ENCODE measurements at places on chromosomes 2 and 18. TPM values are rescaled to one million over a fixed set of nuclear protein-coding genes. Genes with fewer than 3 reads are reported as not detected.
A peak's percentile ranks its signal among the peaks of the same experiment; 100 is the strongest.

The ANKRD62 gene
- not detected for polyA plus RNA-seq

DNA sequence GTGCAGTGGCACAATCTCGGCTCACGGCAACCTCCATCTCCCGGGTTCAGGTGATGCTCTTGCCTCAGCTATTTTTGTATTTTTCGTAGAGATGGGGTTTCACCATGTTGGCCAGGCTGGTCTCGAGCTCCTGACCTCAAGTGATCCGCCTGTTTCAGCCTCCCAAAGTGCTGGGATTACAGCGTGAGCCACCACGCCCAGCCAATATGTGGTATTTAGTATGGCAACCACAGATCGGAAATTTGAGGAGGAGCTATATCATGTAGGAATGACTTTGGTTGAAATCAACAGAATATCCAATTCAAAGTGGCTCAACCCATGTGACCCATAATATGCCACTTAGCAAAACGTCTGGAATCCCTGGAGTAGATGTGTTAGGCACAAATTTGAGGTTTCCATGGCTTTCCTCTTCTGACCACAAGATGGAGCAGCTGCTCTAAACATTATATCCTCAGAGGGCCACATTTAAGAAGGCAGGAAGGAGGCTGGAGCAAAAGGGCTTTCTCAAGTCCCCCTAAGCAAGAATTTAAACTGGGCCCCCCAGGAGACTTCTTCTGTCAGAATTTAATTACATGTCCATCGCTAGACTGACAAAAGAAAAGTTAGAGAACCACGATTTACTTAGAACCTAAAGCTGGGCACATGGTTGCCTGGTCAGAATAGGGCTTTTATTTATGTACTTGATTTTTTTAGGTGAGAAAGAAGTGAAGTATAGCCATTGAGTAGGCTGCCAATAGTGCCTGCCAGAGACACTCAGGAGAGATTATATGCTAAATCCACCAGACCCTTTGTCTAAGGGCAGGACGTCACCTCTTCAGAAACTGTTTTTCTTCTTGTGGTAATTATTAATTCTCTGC, 49.6 kb upstream of the ITSN2 start:
- peak; percentile 37 for DNase-seq
- no peak overlapping the region for H3K4me3 ChIP-seq

- H3K4me1 ChIP-seq: peaks cover 77% of the 10 kb centered on the region
- H3K27ac ChIP-seq: peak overlapping the region; percentile 99
- peak overlapping the region; percentile 55 for H3K4me3 ChIP-seq
Observed at GRCh38 chr2:10029875-10030223, 13.5 kb upstream of the KLF11 start.

GRCh38 chr2:174868878-174869277, 104.6 kb upstream of the CHRNA1 start:
- H3K27me3 ChIP-seq: no peaks in the 10 kb centered on the region
- no peak for DNase-seq
- no peaks in the 10 kb centered on the region for H3K4me1 ChIP-seq
- H3K36me3 ChIP-seq: no peaks in the 10 kb centered on the region
- H3K27ac ChIP-seq: no peak overlapping the region

DNA sequence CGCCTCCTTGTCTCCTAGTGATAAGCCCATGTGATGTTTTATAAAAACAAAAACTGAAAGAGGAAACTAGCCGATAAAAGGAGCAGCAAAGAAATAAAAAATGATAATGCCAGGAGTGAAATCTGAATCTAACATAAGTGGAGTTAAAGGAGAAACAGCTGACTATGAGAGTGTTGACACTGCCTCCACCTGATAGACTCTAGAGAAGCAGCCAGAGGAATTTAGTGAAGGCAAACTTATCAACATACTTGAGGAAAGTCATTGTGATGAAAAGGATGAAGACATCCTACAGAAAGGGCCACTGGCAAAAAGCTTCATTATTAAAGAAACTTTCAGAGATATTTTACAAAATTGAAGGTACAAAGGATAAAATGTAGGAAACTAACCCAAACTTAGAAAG, 1.9 kb downstream of the M1AP start:
- H3K4me1 ChIP-seq: peaks cover 3% of the 10 kb centered on the region
- no peak overlapping the region for H3K4me3 ChIP-seq
- H3K27ac ChIP-seq: no peak overlapping the region
- no peak for DNase-seq

DNA sequence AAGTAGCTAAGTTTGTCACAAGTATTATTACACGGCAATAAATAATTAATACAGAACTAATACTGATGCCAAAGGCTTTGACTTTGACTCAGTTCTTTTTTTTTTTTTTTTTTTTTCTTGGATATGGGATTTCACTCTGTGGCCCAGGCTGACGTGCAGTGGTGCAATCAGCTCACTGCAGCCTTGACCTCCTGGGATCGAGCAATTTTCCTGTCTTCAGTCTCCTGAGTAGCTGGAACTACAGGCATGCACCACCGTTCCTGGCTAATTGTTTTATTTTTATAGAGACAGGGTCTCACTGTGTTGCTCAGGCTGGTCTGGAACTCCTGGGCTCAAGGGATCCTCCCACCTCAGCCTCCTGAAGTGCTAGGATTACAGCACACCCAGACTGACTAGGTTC, 284.5 kb downstream of the SS18 start:
- H3K27me3 ChIP-seq: no peaks in the 10 kb centered on the region
- DNase-seq: no peak
- no peaks in the 10 kb centered on the region for H3K4me1 ChIP-seq
- no peak overlapping the region for H3K27ac ChIP-seq
- no peak overlapping the region for H3K4me3 ChIP-seq

DNA sequence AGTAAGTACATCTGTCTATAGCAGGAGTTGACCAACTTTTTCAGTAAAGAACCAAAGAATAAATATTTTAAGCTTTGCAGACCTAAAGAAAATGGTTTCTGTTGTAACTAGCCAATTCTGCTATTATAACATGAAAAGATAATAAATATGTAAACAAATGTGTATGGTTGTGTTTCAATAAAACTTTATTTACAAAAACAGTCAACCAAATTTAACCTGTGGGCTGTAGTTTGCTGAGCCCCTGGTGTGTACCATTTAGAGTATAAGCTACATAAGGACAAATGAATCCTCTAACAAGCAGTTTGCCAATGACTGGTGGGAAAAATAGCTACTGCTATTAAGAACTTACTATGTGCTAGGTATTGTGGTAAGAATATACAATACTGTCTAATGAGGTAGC, 79.4 kb downstream of the MAIP1 start:
- H3K4me3 ChIP-seq: no peak overlapping the region
- no peaks in the 10 kb centered on the region for H3K4me1 ChIP-seq
- no peak for DNase-seq
- no peaks in the 10 kb centered on the region for H3K36me3 ChIP-seq
- no peak overlapping the region for H3K27ac ChIP-seq

DNA sequence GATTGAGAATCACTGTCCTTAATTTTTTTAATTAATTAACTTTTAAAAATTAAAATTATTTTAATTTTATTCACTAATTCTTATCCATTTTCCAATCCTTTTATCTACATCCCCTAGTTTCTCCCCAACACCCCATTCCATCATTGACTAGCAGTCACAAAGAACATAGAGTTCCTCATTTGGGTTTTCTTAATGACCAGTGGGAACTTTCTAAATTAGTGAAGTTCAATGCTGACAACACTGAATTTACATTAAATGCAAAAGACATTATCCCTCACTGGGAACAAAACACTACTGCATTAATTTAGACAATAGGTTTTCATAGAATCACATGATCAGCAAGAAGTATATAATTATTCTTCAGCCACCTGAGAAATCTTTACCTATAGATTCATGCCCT, 80.6 kb upstream of the GLS start:
- H3K27ac ChIP-seq: no peak overlapping the region
- H3K4me1 ChIP-seq: no peaks in the 10 kb centered on the region
- no peaks in the 10 kb centered on the region for H3K36me3 ChIP-seq
- DNase-seq: no peak
- no peak overlapping the region for H3K4me3 ChIP-seq

DNA sequence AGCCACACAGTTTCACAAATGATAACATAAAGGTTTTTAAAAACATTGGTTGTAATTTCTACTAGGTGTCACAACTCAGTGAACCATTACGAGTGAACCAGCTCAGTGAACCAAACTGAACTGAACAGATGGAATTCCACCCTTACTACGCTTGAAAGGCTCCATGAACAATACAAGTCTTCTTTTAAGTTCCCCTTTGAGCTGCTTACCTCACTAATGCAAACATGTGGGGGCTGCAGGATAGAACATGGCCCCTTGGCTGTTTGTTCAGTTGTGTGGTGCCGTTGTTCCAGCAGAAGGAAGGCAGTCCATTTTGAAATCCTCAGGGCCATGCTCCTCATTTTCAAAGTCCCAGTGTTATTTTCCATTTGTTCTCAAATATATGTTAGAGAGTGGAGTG, 30.7 kb upstream of the KLHL14 start:
- H3K27ac ChIP-seq: no peak overlapping the region
- H3K4me3 ChIP-seq: no peak overlapping the region
- no peaks in the 10 kb centered on the region for H3K4me1 ChIP-seq

DNA sequence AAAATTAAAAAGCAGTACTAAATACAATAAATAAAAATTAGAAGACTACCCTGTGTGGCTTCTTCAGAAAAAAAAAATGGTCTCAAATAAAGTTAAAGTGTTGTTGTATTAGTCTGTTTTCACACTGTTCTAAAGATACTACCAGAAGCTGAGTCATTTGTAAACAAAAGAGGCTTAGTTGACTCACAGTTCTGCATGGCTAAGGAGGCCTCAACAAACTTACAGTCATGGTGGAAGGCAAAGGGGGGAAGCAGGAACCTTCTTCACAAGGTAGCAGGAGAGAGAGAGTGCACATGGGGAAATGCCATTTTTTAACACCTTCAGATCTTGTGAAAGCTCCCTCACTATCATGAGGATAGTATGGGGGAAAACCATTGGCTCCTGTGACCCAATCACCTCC, 612.8 kb downstream of the RNF144A start:
- DNase-seq: no peak
- no peak overlapping the region for H3K27ac ChIP-seq
- H3K36me3 ChIP-seq: no peaks in the 10 kb centered on the region

DNA sequence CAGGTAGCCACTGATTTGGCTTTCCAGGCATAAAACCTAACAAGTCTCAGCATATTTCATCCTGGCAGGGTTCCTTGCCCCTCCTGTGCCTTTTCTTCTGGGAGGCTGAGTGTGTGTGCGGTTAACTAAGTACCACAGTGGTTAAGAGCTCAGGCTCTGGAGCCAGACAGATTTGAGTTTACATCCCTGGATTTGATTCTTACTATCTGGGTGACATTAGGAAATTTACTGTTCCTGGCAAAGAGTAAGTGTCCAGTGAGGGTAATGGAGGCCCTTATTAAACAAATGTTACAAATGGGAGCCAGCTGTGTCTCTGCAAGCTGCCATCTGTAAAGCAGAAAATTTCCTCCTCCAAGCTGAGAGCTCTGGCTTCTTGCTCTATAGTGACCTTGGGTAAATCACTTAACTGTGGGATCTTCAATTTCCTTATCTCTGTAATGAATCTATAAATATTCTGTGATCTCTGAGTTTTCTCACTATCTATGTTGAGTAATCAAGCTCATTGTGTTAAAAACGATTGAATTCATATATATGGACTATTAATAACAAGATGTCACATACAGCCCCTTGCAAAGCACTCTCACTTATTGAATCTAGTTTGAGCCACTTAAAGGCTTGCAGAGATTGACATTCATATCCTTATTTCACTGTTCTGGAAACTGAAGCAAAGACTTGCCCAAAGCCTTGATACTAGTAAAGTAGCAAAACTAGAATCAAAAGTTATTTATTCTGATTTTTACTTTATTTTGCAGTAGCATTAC, 6.5 kb upstream of the COBLL1 start:
- no peak overlapping the region for H3K27ac ChIP-seq
- H3K36me3 ChIP-seq: no peaks in the 10 kb centered on the region
- DNase-seq: no peak
- H3K4me3 ChIP-seq: no peak overlapping the region
- H3K4me1 ChIP-seq: no peaks in the 10 kb centered on the region

DNA sequence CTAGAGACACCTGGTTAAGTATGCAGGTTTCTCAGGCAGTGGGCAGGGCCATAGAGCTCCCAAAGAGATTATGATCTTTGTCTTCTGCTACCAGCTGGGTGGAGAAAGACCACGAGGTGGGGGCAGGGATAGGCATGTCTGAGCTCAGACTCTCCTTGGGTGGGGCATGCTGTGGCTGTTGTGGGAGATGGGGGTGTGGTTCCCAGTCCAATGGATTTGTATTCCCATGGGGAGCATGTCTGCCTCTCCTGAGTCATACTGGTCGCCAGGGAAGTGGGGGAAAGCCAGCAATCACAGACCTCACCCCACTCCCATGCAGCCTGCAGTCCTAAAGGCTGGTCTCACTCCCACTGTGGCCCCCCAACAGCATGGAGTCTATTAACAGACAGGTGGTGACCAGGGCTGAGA, 31.4 kb upstream of the RHOB start:
- H3K27ac ChIP-seq: no peak overlapping the region
- no peaks in the 10 kb centered on the region for H3K36me3 ChIP-seq
- H3K4me3 ChIP-seq: no peak overlapping the region
- H3K27me3 ChIP-seq: no peaks in the 10 kb centered on the region

DNA sequence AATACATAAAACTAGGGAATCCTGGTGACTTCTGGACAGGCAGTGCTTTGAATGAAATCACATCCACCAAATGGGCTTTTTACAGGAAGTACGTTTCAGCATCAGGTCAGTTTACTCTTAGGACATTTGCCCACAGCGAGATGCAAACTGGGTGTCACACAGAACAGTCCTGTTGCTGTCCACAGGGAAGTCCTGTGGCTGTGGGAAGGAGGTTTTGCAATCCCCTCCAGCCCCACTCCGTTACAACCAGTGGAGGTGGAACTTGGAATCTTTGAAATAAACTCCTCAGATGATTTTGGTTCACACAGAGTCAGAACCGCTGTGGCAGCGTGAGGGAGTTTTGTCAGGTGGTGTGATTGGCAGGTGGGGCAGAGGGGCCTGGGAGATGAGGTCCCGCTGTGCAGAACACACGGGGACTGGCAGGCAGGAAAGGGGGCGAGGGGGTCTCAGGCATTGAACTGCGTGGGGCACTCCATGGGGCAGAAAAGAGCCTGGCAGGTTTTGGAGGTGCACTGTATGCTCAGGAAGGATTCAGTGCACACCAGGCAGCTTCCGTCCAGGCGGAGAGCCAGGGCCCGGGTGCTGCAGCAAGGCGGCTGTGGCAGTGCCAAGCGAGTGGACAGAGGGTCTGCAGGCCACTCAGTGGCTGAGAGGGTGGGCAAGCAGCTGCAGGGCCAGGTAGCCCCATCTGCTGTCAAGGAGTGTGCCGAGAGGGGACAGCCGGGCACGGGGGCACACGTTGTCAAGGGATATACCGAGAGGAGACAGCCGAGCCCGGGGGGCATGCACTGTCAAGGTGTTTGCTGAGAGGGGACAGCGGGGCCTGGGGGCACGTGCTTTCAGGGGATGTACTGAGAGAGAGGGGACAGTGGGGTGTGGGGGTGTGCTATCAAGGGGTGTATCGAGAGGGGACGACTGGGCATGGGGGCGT, 148.7 kb downstream of the LDLRAD4 start:
- no peak overlapping the region for H3K4me3 ChIP-seq
- no peaks in the 10 kb centered on the region for H3K36me3 ChIP-seq
- H3K27ac ChIP-seq: no peak overlapping the region
